Keratinocyte (primary cell): ENCODE measurements at places on chromosomes 7 and 10.
A peak's percentile ranks its signal among the peaks of the same experiment; 100 is the strongest.

- H3K27ac ChIP-seq = no peak overlapping the region
- DNase-seq = no peak
- H3K4me1 ChIP-seq = peaks cover 11% of the 10 kb centered on the region
- no peaks in the 10 kb centered on the region for H3K36me3 ChIP-seq
These were observed 2.1 kb downstream of the FRAT1 start for GRCh38 chr10:97321032-97321803.

DNA sequence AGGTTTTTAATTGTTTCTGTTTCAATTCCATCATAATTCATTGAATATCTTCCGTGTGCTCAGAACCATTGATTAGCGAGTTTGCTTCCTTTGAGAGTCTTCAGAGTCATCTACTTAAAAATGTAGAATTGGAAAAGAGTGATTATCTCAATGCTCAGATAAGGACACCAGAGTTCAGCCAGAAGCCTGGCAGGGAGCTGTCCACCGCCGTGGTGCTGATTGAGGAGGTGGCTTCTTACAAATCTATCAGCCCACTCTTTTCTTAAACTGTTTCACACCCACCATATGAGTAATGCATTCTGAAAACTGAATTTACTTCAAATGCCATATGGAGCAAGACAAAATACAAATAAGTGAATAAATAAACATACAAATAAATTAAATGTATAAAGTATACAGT is 79.3 kb downstream of the INSYN2A start:
- DNase-seq = peak; percentile 1
- no peak overlapping the region for H3K4me3 ChIP-seq
- no peaks in the 10 kb centered on the region for H3K27me3 ChIP-seq

- H3K4me3 ChIP-seq = no peak overlapping the region
- H3K27me3 ChIP-seq = no peaks in the 10 kb centered on the region
- H3K4me1 ChIP-seq = peaks cover 5% of the 10 kb centered on the region
- DNase-seq = no peak
- H3K36me3 ChIP-seq = peaks cover 19% of the 10 kb centered on the region
These were observed 82.2 kb downstream of the VOPP1 start for GRCh38 chr7:55490099-55490498.

DNA sequence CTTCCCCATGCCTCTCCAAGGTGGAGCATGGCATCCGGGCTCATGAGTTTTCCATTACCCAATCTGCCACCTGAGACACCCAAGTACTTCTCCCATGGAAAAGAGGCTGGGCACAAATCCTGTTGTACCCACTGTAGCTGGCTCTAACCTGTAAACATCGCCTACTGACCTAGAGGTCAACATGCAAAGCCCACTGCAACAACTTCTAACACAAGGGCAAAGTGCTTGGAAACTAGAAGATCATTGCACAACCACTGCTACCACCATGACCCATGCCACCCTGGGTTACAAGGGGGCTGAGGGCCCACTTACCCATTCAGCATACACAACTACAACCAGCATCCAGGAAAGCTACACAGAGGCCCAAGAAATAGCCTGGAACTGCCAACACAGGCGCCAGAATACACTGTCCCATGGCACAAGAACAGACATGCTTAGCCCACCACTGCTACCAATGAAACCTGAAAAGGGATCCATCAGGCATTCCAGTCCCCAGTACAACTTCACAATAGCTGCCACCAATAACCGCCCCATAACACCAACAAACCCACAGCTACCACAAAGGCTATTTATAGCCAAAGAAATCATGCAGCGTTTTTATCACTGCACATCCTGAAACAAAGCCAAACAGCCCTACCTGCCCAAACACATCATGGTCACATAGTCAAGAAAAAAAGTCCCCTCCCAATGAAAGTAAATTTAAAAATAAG is 63.4 kb downstream of the RNF32 start:
- no peaks in the 10 kb centered on the region for H3K36me3 ChIP-seq
- H3K4me1 ChIP-seq = no peaks in the 10 kb centered on the region
- no peak overlapping the region for H3K4me3 ChIP-seq

GRCh38 chr10:12690525-12691126 is 310.9 kb downstream of the CCDC3 start:
- H3K27me3 ChIP-seq = no peaks in the 10 kb centered on the region
- no peak for DNase-seq
- H3K4me1 ChIP-seq = no peaks in the 10 kb centered on the region
- H3K36me3 ChIP-seq = no peaks in the 10 kb centered on the region

- peaks cover 44% of the 10 kb centered on the region for H3K27me3 ChIP-seq
- H3K36me3 ChIP-seq = no peaks in the 10 kb centered on the region
- H3K4me1 ChIP-seq = peaks cover 10% of the 10 kb centered on the region
- H3K27ac ChIP-seq = no peak overlapping the region
These were observed 3.5 kb downstream of the NRCAM start for GRCh38 chr7:108452707-108453106.

DNA sequence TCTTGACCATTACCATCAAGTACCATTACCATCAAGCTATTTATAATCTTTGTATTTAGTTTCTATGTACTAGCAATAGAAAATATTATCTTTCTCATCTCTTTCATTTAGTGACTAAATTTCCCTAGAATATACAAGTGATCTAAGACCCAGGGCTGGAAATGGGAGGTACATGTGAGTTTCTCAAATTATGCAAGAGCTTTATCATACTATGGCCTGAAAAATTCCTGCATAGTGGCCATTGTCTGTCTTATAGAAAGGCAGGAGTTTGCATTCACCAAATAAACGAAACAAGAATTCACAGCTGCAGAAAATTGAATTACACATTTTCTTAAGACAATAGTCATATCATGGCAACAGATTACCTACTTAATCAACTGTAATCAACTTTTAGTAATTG is 50.7 kb upstream of the HDAC9 start:
- H3K4me3 ChIP-seq = no peak overlapping the region
- no peaks in the 10 kb centered on the region for H3K36me3 ChIP-seq
- no peak for DNase-seq
- H3K27ac ChIP-seq = no peak overlapping the region
- no peaks in the 10 kb centered on the region for H3K4me1 ChIP-seq
- no peaks in the 10 kb centered on the region for H3K27me3 ChIP-seq
